Stimulated activated memory B cell treated with anti-CD40 and anti-IgM and Interleukin-4, amounts not matched to agents 10 μg/mL and 1 μg/mL and 100 μg/mL, for 72 hours (primary cell): ENCODE measurements at places on chromosomes 2 and 18.

DNA sequence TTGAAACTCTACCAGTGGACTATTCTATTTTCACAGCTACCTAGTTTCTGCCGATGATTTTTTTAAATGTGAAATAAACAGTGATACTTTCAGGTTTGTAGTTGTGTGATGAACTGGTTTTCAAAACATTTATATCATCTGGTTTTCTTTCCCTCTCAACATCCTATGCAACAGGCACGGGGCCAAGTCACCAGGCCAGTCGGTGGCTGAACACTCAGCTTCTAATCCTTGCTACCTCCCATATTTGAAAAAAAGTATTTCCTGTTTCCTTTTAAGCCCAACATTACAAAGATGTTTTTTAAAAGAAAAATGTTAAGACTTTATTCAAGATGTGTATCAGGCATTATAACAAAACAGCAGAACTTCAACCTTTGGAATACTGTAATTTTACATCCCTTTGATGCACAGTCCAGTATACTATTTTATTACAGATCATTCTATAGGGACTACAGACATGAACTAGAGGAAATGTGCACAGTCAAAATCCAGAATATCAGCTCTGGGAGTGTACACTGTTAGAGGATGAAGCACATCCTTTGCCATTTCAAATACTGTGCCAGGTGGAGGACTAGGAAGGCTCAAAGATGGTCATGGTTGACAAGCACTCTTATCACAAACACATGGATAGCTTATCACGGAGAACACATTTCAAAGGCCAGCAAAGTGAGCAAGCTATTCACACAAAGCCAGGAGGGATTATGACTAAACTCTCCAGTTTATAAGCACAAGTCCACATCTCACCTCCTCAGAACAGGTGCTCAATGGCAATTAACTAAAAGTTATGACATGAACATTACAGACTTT lies 14.6 kb downstream of the MRPL35 start:
- ATAC-seq: no peak

GRCh38 chr18:24959051-24959476 lies 392.9 kb downstream of the ZNF521 start:
- ATAC-seq: no peak

- ATAC-seq: no peak
Measured at GRCh38 chr18:10006311-10006893, 92.6 kb downstream of the VAPA start.

DNA sequence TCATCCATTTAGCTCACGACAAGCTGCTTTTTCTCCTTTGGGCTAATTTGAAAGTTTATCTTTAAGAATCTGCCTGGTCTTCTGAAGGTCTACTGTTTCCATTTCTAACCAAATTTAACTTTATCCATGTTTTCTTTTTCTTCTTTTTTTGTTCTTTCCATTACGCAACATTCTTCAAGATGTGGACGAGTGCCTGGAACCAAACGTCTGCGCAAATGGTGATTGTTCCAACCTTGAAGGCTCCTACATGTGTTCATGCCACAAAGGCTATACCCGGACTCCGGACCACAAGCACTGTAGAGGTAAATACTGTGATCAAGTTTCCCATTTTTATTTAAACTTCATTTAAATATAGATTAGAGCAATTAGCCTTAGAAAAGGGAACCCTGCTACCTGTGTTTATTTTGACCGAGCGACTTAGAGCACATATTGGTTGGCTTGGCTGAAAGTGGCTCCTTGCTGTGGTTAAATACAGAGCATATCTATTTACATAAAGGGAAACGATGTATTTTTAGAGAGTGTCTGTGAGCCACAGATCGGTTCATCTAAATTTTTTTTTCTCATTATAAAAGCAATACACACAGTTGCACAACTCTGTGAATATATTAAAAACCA lies 183.4 kb upstream of the RASGRP3 start:
- no peak for ATAC-seq

- ATAC-seq: no peak
Measured at GRCh38 chr18:78672862-78673446, 306.7 kb upstream of the SALL3 start.
